Esophagus muscularis mucosa (tissue), 4 donors: ENCODE measurements at places on chromosomes 12 and 14. TPM values are rescaled to one million over a fixed set of nuclear protein-coding genes. Genes with fewer than 3 reads are reported as not detected.
A peak's percentile ranks its signal among the peaks of the same experiment; 100 is the strongest.

- H3K4me3 ChIP-seq: peak overlapping the region; percentile 80
- peak overlapping the region; percentile 98 for H3K27ac ChIP-seq
- H3K36me3 ChIP-seq: no peaks in the 10 kb centered on the region
These were observed 723 bp downstream of the NFATC4 start for GRCh38 chr14:24368562-24369252.

GRCh38 chr14:102571043-102571442 lies 21.4 kb upstream of the RCOR1 start:
- no peak for DNase-seq
- H3K36me3 ChIP-seq: no peaks in the 10 kb centered on the region
- H3K4me3 ChIP-seq: no peak overlapping the region
- no peaks in the 10 kb centered on the region for H3K4me1 ChIP-seq
- no peaks in the 10 kb centered on the region for H3K27me3 ChIP-seq

DNA sequence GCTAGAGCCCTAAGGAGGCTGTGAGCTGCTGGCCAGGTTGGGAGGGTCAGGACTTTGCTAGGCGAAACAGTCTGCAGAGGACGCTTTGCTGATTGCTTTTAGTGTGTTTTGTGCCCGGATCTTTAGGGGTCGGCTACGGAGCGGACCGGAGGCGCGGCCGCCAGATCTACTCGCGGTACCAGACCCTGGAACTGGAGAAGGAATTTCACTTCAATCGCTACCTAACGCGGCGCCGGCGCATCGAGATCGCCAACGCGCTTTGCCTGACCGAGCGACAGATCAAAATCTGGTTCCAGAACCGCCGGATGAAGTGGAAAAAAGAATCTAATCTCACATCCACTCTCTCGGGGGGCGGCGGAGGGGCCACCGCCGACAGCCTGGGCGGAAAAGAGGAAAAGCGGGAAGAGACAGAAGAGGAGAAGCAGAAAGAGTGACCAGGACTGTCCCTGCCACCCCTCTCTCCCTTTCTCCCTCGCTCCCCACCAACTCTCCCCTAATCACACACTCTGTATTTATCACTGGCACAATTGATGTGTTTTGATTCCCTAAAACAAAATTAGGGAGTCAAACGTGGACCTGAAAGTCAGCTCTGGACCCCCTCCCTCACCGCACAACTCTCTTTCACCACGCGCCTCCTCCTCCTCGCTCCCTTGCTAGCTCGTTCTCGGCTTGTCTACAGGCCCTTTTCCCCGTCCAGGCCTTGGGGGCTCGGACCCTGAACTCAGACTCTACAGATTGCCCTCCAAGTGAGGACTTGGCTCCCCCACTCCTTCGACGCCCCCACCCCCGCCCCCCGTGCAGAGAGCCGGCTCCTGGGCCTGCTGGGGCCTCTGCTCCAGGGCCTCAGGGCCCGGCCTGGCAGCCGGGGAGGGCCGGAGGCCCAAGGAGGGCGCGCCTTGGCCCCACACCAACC lies 1.5 kb downstream of the HOXC6 start:
- no peak for DNase-seq
- H3K27me3 ChIP-seq: peaks cover 57% of the 10 kb centered on the region
- peaks cover 31% of the 10 kb centered on the region for H3K4me1 ChIP-seq
- H3K4me3 ChIP-seq: no peak overlapping the region

DNA sequence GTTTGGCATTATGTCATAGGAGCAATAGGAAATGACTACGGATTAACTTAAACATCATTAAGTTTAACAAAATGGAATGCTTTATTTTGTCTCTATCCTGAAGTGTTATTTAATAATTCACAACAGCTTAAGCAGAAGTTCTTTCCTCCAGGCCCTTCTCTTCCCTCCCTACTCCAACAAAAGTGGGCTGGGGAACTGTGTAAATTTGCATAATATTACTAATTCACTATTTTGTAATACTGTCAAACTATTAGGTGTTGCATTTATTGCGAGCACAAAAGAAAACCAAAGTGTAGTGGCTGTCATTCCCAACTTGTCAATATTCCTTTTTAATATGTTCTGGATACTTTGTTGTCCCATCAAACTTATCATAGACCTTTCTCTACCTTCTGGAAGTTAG lies 69.8 kb downstream of the ATG14 start:
- no peak for DNase-seq
- H3K4me1 ChIP-seq: peaks cover 14% of the 10 kb centered on the region
- no peaks in the 10 kb centered on the region for H3K36me3 ChIP-seq
- H3K4me3 ChIP-seq: no peak overlapping the region
- H3K27me3 ChIP-seq: no peaks in the 10 kb centered on the region
- no peak overlapping the region for H3K27ac ChIP-seq

DNA sequence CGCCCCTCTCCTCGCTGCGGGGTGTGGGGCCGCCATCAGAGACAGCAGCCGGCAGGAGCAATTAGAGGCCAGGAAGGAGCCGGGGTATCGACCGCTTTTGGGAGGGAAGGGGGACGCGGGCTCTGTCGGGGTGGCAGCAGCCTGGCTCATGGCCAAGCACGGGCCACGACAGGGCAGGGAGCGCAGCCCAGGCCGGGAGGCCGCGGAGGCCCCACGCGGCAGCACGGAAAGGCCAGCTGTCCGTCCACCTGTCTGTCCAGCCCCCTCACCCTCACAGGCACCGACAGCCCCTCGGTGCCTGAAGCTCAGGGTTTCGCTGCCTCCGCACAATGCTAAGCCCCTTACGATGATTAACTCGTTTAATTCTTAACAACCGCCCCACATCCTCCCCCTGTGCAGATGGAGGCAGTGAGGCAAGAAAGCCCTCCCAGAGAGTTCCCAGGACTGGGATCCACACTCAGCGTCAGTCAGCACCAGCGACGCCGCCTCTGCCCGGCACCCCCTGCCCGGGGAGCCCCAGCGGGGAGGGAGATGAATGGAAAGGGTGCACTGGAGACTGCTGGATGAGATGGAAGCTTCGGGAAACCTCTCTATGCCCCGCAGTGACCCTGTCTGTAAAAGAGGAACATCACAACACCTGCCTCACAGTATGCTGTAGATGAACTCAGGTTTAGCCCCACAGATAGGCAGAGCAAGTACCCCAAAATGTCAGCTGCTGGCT lies 23.7 kb downstream of the NCOR2 start:
- H3K27ac ChIP-seq: peak overlapping the region; percentile 41
- peaks cover 83% of the 10 kb centered on the region for H3K4me1 ChIP-seq
- no peaks in the 10 kb centered on the region for H3K27me3 ChIP-seq
- DNase-seq: no peak
- H3K36me3 ChIP-seq: no peaks in the 10 kb centered on the region

- H3K36me3 ChIP-seq: no peaks in the 10 kb centered on the region
- H3K4me1 ChIP-seq: peaks cover 11% of the 10 kb centered on the region
- DNase-seq: no peak
- H3K4me3 ChIP-seq: no peak overlapping the region
These were observed 101.8 kb downstream of the TNFAIP2 start for GRCh38 chr14:103225062-103225461.

DNA sequence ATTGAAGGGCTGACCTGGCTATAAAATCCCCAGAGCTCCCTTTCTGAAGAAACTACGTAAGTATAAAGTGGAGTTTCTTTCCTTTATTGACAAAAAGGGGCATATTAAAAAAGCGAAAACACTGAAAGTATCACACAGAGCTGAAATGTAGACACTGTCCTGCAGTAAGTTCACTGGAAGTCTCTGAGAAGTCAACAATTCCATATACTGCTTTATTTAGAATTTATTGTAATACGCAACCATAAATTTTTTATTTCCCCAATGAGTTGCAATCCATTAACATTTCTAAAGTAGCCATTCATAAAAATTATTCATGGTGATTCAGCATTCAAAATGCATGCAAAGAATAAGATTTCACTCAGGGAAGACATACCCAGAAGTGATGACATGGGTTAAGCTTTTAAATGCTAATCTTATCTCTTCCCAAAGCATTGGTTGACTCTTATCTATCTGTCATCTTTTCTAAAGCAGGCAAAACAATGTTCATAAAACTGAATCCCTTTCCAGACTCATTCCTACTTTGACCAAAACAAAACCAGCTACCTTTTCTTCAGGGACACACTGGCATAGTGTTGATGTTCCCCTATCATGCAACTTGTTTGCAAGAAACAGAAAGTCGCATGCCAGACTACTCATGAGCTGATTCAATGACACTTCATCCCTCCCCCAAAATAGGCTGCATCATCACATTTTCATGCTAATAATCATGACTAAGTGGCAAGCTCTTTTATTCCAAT lies 17.3 kb downstream of the KITLG start:
- H3K27me3 ChIP-seq: no peaks in the 10 kb centered on the region
- H3K36me3 ChIP-seq: no peaks in the 10 kb centered on the region
- H3K4me1 ChIP-seq: peaks cover 98% of the 10 kb centered on the region
- no peak for DNase-seq
- no peak overlapping the region for H3K4me3 ChIP-seq

GRCh38 chr14:67555518-67556090 lies 22.5 kb downstream of the PLEKHH1 start:
- DNase-seq: no peak
- H3K4me3 ChIP-seq: no peak overlapping the region
- no peak overlapping the region for H3K27ac ChIP-seq
- H3K4me1 ChIP-seq: no peaks in the 10 kb centered on the region

DNA sequence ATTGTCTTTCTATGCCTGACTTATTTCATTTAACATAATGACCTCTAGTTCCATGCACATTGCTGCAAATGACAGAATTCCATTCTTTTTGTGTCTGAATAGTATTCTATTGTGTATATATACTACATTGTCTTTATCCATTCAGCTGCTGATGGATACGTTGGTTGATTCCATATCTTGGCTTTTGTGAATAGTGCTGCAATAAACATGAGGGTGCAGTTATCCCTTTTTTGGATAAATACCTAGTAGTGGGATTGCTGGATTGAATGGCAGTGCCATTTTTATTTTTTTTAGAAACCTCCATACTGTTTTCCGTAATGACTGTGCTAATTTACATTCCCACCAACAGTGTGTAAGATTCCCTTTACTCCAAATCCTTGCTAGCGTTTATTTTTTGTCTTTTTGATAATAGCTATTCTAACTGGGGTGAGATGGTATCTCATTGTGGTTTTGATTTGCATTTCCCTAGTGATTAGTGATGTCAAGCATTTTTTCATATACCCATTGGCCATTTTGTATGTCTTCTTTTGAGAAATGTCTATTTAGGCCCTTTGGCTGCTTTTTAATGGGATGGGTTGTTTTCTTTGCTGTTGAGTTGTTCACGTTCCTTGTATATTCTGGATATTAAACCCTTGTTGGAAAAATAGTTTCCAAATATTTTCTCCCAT lies 2.3 kb downstream of the OAS2 start:
- no peak overlapping the region for H3K27ac ChIP-seq
- no peak for DNase-seq
- H3K4me1 ChIP-seq: peaks cover 15% of the 10 kb centered on the region

DNA sequence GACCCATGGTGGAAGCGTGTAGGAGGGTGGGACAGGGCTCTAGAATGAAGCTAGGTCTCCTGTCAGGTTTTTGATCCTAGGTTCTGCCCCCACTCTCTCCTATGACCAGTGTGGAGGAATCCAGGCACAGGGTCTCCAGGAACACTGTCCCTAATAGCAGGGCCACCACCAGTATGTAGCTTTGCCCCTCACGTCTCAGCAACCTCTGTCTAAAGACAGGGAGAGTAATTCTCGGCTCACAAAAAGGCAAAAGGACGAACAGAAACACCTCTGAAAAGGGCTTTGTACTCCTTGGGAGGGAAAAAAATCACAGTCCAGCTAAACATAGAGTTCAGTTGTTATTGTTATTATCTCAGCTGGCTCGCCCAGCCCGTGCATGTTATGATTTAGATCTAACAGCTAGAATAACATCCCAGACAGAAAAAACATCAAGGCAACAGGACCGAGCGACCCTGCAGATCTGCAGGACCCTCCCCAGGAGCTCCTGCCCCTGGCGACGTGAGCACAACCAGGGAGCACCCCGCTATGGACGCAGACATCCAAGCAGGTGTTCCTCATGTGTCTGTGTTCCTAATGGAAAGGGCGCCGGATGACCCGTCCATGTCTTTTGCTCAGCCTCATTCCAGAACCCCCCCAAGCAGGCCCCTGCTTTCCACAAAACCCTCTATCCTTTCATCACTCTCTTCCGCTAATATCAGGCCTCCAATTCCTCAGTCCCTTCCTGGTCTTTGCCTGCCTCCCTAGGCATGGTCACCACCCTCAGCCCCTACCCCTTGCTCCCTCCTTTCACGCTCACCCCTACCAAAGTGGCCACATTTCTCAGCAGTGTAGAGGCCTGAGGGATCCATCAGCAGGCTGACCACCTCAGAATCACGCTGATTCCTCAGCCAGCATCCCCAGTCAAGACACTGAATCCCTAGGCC lies 14.2 kb upstream of the SLC6A12 start:
- no peaks in the 10 kb centered on the region for H3K36me3 ChIP-seq
- no peak for DNase-seq
- no peaks in the 10 kb centered on the region for H3K4me1 ChIP-seq
- H3K27ac ChIP-seq: no peak overlapping the region
- no peaks in the 10 kb centered on the region for H3K27me3 ChIP-seq

GRCh38 chr12:8603856-8604255 lies 8.8 kb downstream of the AICDA start:
- no peaks in the 10 kb centered on the region for H3K27me3 ChIP-seq
- H3K4me1 ChIP-seq: no peaks in the 10 kb centered on the region
- H3K4me3 ChIP-seq: no peak overlapping the region
- no peaks in the 10 kb centered on the region for H3K36me3 ChIP-seq
- no peak for DNase-seq
- no peak overlapping the region for H3K27ac ChIP-seq

DNA sequence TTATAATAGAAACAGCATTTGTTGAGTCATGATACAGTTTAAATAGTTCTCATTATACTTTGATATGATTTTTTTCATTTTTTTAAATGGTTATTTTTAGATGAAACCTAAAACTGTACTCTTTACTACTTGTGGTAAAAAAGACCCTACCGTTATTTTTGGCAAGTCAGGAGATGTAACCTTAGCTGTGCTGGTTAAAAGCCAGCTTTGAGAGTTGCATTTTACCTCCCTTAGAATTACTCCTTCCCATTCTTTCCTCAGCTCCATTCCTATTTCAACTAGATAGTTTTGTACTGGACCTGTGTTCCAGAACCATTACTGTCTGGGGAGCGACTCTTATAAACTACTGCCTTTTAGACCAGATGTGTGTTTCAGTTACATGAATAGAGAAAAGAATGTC lies 92.0 kb downstream of the RAD51B start:
- no peaks in the 10 kb centered on the region for H3K36me3 ChIP-seq
- H3K27me3 ChIP-seq: no peaks in the 10 kb centered on the region
- DNase-seq: no peak
- no peak overlapping the region for H3K4me3 ChIP-seq
- no peak overlapping the region for H3K27ac ChIP-seq

The TPCN1 gene
- total RNA-seq: 54.0 TPM

The AMN gene
- 0.32 TPM for total RNA-seq

The RPGRIP1 gene
- total RNA-seq: not detected

The ABCC9 gene
- total RNA-seq: 44.1 TPM

The KLRD1 gene
- total RNA-seq: 1.3 TPM

The KLRK1 gene
- total RNA-seq: 1.8 TPM

The PTCSC3 gene
- total RNA-seq: not detected

The ZC2HC1C gene
- 7.1 TPM for total RNA-seq

The PRH1 gene
- total RNA-seq: 13.4 TPM

The FSCB gene
- total RNA-seq: 0.11 TPM

The DIO2 gene
- 11.6 TPM for total RNA-seq

The TMEM119 gene
- total RNA-seq: 5.4 TPM

The ZNF891 gene
- total RNA-seq: 2.6 TPM

The CLEC1A gene
- total RNA-seq: 1.7 TPM
